ENCODE measurements at places on chromosomes 11 and 22. TPM values are rescaled to one million over a fixed set of nuclear protein-coding genes. Genes with fewer than 3 reads are reported as not detected.
A peak's percentile ranks its signal among the peaks of the same experiment; 100 is the strongest.

- no peak for DNase-seq
Measured at GRCh38 chr11:1370186-1371025, 19.3 kb upstream of the BRSK2 start.

The ACP2 gene
- 48.5 TPM for total RNA-seq

- DNase-seq, result no peak
Measured at GRCh38 chr11:23540101-23540561, 679.9 kb upstream of the CCDC179 start.

DNA sequence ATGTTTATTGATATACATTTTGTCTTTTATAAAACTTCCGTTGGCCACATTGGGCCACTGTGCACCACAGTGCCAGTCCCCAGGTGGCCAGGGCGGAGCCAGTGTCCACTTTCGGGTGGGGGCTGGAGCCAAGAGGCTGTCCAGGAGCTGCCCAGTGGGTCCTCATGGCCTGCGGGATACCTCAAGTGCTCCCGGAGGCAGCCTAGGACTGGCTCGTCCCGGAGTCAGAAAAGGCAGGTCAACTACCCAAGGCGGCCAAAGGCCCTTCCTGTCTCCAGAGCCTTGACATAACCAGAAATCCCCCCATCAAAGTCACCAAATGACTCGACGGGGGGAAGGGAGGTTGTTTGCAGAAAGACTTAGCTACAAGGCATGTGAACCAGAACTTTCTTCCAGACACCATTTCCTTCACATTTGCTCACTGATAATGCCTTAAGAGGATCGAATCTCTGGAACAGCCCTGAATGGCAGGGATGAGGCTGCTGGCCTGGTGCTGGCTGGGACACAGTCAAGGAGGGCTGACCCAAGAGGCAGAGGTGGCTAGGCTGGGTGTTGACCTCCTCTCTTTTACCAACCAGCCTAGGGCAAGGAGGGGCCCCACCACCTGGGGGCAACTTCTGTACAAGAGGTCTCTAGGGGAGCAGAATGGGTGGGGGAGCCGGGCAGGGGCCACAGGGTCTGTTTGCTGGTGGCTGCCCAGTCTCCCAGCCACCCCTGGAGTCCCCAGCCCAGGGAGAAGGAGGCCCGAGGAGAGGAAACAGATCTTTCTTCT lies 8.4 kb downstream of the MRGPRF start:
- no peak for DNase-seq

GRCh38 chr11:130121445-130121978 lies 38.1 kb upstream of the ST14 start:
- no peak for DNase-seq

DNA sequence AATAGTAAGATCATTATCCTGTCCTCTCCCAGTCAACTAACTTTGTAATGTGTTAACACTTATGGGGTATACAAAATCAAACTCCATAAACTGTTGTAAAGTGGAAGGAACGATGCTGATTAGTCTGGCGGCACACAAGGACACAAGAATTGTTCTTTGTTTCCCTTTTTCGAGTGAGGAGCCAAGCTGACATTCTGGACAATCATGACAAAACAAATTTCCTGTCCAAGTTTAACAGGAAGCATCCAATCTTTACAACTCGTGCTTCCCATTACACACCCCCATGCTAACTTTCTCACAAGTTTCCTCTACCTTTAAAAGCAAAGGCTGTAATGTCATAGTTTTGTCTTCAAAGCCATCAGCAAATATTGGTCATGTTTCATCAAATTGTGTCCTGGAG lies 20.4 kb upstream of the LDLRAD3 start:
- DNase-seq, result no peak

DNA sequence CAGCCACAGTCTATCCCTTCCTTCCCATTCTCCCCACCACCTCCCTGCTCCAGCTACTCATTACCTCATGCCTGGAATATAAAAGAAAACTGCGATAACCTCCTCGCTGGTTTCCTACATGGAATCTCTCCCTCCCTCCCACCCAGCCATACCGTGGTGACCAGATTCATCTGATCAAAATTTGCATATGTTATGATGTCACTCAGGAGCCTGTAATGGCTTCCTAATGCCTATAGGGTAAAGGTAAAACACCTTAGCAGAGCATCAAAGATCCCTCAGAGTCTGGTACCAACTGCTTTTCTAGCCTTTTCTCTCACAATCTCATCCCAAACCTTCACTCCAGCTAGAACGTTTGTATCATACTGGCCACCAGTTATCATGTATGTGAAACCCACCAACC lies 19.6 kb downstream of the RTN4RL2 start:
- DNase-seq, result no peak

The MFNG gene
- 24.2 TPM for total RNA-seq

GRCh38 chr11:44015624-44016007 lies 32.2 kb upstream of the ACCSL start:
- no peak for DNase-seq

GRCh38 chr11:1810761-1811160 lies 24.0 kb upstream of the SYT8 start:
- DNase-seq, result no peak

The CDON gene
- 25.8 TPM for total RNA-seq

- DNase-seq, result no peak
Measured at GRCh38 chr11:119774172-119774763, 45.3 kb upstream of the NECTIN1 start.

GRCh38 chr11:11113626-11114025 lies 239.4 kb downstream of the CSNK2A3 start:
- DNase-seq, result no peak

DNA sequence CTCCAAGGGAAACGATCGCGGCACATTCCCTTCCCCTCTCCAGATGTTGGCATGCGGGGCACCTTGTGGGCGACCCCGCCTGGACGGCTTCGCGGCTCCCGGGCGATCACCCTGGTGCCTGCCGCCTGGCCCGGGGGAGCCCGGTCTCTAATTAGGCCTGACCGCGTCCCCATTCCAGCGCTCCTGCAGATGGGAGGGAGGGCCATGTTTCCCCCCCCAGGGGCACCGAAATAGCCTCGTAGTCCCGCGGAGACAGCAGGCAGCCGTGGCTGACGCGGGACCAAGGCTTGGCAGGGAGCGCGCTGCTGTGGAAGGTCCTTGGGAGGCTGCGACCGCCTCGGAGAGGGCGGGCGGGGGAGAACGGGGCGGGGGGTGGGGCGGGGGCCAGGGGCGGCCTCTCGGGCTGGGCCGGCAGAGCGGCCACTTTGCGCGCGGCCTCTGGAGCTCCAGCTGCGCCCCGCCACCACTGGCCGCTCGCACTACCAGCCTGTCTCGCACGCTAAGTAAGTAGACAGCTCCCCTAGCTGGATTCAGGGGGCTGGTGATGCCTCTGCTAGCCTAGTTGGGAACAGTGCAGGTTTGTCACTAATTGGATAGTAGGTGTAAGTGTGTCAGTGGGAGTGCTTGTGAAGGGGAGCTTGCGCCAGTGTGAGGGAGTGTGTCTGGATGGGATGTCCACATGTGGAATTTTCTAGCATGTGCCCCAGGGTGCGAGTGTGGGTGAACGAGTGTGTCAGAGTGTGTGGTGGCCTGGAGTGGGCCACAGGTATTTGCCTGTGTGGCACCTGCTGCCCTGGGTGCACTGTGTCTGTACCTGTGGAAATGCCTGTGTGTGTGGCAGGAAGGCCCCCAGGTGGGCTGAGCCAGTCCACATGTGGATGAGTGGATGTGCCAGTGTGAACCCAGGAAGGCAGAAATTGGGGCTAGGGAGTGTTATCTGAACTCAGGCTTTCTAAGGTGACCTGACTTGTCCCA lies at the start of gene INSC:
TSS of gene INSC (plus strand) at position 423 of the 975 bp plus-strand sequence. CDS start 34,252 bp downstream, outside the sequence.
- DNase-seq, result no peak

GRCh38 chr11:118048472-118049370 lies 28.2 kb upstream of the TMPRSS4 start:
- no peak for DNase-seq

DNA sequence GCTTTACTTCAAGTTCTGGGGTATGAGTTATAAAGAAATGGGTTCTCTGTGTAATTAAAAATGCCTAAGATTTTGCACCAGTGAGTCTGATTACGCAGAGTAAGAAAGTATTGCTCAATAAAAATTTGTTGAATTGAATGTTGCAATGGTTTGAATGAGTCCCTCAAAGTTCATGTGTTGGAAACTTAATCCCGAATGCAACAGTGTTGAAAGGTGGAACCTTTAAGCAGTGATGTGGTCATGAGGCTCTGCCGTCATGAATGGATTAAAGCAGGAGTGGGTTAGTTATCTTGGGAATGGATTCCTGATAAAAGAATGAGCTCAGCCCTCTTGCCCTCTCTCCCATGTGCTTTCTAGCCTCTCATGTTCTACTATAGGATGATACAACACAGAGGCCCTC lies 52.6 kb upstream of the SESN3 start:
- DNase-seq, result no peak

DNA sequence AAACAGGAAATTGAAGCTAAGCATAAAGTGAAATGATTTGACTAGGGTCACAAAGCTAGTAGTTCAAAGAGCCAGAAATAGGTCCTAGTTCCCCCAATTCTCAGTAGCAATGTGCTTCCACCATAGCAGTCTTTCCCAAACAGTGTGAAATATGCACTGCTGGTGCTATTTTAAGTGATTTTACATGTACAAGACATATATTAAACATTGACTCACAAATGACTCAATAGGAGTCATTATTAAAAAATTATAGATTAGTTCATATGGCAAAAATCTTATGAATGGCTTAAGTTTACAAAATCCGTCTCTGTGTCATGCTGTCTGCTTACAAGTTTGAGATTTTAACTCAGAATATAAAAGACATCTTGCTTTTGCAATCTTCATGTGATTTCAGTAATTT lies 21.4 kb downstream of the KIF18A start:
- no peak for DNase-seq

The B3GAT1 gene
- total RNA-seq, result 0.20 TPM

- DNase-seq, result no peak
Measured at GRCh38 chr11:66484806-66485380, 4.7 kb downstream of the DPP3 start.

- DNase-seq, result no peak
Measured at GRCh38 chr11:8283465-8284230, 20.0 kb upstream of the LMO1 start.

The RIMBP3C gene
- 0.26 TPM for total RNA-seq

- DNase-seq, result no peak
Measured at GRCh38 chr22:24504540-24504939, 9.4 kb downstream of the UPB1 start.

DNA sequence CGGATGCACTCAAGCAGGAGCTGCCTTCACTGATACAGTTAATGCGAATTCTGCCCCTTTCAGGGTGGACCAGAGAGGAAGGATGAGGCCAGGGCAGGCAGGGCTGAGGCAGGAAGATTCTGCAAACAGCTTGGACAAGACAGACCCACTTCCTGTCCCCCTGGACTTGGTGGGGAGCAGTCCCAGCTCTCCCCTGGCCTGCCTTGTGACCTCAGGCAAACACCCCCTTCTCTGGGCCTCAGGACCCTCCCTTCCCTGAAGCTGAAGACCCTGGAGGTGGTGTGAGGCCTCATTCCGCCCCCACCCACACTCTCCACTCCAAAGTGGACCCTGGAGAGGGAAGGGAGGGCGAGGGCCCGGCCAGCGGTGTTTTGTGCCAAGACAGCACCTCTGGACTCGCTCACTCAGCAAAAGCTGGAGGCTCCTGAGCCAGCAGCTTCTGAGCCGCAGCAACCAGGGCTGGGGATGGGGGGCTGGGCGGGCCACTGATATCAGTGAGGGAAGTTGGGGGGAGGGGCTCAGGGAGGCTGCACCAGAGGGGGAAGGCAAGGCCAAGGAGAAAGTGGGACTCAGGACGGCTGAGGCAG lies 8.5 kb downstream of the RAB3IL1 start:
- DNase-seq, result peak; percentile 51

GRCh38 chr11:62645671-62645945 lies 805 bp downstream of the GANAB start:
- no peak for DNase-seq

DNA sequence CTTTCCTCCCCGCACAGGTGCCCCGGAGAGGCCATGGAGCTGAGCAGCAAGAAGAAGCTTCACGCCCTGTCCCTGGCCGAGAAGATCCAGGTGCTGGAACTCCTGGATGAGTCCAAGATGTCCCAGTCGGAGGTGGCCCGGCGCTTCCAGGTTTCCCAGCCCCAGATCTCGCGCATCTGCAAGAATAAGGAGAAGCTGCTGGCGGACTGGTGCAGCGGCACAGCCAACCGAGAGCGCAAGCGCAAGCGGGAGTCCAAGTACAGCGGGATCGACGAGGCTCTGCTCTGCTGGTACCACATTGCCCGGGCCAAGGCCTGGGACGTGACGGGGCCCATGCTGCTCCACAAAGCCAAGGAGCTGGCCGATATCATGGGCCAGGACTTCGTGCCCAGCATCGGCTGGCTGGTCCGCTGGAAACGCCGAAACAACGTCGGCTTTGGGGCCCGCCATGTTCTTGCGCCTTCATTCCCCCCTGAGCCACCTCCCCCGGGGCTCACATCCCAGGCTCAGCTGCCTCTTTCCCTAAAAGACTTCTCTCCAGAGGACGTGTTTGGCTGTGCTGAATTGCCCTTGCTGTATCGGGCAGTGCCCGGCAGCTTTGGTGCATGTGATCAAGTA lies 1.3 kb downstream of the TIGD3 start:
- DNase-seq, result peak; percentile 33

DNA sequence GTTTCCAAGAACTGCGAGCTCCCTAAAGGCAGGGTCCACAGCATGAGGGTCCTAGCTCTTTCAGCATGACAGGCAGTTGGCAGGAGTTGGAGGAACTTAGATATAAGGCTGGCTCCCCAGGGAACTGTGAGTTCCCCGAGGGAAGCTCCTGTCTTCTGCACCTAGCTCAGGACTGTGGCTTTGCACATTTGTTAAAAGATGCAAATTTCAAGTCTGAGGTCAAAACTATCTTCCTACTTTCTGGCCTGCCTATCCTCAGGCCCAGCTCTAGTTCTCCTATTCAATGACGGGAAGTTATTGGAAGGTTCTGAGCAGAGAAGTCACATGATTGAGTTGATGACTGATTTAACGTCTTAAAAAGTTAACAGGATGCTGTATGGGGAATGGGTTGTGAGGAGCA lies 11.7 kb upstream of the UCP3 start:
- DNase-seq, result no peak

DNA sequence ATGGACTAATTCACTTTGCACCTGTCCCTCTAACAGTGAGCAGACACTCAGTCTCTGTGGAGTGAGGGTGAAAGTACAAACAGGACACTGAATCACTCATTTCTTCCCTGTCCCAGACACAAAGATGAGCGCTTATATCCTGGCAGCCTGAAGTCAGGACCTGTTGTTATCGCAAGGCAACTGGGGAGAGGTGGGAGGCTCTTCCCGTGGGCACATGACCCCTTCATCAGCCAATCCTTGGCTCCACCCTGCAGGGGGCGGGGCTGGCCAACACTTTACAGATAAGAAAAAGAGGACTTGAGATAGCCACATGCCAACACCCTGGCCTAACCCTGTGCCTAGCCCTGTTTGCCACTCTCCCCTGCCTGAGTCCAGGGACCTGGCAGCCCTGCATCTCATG lies 29.5 kb upstream of the TESMIN start:
- peak; percentile 57 for DNase-seq

The HIC2 gene
- total RNA-seq, result 4.5 TPM

- DNase-seq, result no peak
Measured at GRCh38 chr11:131912134-131912533, 541.7 kb downstream of the NTM start.
